Tibial nerve (tissue), 4 donors: ENCODE measurements at places on chromosomes 6 and 20. TPM values are rescaled to one million over a fixed set of nuclear protein-coding genes. Genes with fewer than 3 reads are reported as not detected.

Gene ZC2HC1B
- not detected for total RNA-seq

Gene KCNQ5
- total RNA-seq, result 0.59 TPM

Gene LRRC73
- 2.4 TPM for total RNA-seq

Gene GRIK2
- 4.7 TPM for total RNA-seq

Gene TBXT
- not detected for total RNA-seq

Gene SOBP
- 7.1 TPM for total RNA-seq

Gene TRIM31
- total RNA-seq, result not detected

Gene ULBP1
- not detected for total RNA-seq

Gene ASIP
- 1.4 TPM for total RNA-seq

Gene C6orf132
- total RNA-seq, result 4.7 TPM
